ENCODE measurements at places on chromosomes 2 and 18.

GRCh38 chr18:33116376-33116775, 324.1 kb downstream of the CCDC178 start:
- no peak for DNase-seq

GRCh38 chr2:113886479-113887008, 3.3 kb upstream of the ACTR3 start:
- no peak for DNase-seq

GRCh38 chr2:8543060-8543382, 138.8 kb upstream of the ID2 start:
- no peak for DNase-seq

- DNase-seq = no peak
Measured at GRCh38 chr2:64092502-64092901, 51.7 kb downstream of the PELI1 start.

- DNase-seq = no peak
Measured at GRCh38 chr18:28884304-28884703, 707.4 kb upstream of the CDH2 start.
